Psoas muscle (tissue), 8 donors: ENCODE measurements at places on chromosomes 6 and 20. TPM values are rescaled to one million over a fixed set of nuclear protein-coding genes. Genes with fewer than 3 reads are reported as not detected.

GRCh38 chr6:164616917-164617524, 692.4 kb downstream of the C6orf118 start:
- DNase-seq, result no peak

The TP53TG5 gene
- not detected for total RNA-seq

The RIPPLY2 gene
- total RNA-seq, result not detected

DNA sequence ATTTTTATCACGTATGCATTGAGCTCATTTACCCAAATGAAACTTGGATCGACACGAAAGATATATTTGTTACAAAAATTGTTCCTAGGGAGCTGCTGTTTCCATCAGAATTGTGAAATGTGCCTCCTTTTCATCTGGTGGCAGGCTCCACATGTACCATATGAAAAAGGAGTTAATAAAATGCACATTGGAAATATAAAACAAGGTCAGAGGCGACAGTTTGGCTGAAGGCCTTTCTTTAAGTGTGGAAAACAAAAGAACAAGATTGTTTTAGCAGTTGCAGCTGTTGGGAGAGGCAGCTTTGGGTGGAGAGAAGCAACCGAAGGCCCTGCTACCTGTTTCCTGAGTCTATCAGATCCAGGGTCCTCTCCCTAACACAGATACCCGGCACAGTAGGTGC, 334.5 kb upstream of the NT5E start:
- no peak for DNase-seq

The NHLRC1 gene
- 0.84 TPM for total RNA-seq

DNA sequence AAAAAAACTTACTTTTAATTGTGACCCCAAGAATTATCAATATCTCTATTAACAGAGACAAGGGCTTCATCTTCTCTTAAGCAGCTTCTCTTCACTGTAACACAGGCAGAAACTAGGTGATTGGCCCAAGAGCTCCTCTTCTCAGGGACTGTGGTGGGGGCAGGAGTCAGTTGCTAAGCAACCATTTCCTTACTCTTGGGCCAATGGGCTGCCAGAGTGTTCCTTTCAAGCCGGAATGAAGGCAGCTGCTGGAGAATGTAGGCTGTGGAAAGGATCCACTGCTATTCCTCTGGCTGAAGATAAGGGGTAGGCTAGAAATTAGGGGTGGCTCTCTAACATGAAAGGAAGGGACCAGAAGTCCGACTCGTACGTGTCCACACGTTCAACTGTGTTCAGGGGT, at the start of gene SEL1L2:
Gene SEL1L2, minus strand, starts transcription at position 150 of the 400 bp plus-strand sequence. Its CDS starts 80 bp downstream, at position 70.
- DNase-seq, result no peak
